ENCODE measurements at places on chromosomes 4 and X. TPM values are rescaled to one million over a fixed set of nuclear protein-coding genes. Genes with fewer than 3 reads are reported as not detected.

DNA sequence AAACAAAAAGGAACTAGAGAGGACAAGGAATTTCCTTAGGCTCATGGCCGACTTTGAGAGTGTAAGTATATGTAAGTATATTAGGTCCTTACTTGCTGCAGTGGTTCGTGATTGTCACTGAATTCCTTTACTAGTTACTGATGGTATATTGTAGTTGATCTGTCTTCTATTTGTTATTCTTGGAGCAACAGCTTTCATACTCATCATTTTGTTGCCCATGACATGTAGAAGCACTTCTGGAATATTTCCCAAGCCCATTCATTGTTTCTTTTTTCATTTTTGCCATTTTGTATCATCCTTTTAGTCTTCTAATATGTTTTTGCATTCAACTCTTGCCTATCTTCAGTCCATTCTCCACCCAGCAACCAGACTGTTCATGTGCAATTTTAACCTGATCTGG, 170.0 kb downstream of the ARHGAP10 start:
- DNase-seq, result no peak

GRCh38 chr4:139603576-139604410, 47.8 kb upstream of the SETD7 start:
- DNase-seq, result peak; percentile 76

DNA sequence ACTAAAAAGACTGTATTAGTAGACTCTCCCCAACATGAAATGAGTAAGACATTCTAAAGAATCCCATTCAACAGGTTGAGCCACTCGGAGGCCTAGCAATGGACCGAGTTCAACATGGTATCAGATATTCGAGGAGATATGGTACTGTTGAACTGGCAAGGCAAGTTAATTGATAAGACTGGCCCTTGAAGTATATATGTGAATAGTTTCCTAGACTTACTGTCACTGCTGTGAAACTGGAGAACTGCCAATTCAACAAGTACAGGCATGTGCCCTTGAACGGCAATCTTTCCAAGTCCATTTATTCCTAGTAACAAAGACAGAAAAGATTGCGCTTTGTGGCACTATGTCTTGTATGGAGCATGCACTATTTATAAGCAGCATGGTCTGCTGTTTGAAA, 24.4 kb downstream of the FAT1 start:
- peak; percentile 81 for DNase-seq

- DNase-seq, result no peak
These were observed 2.6 kb downstream of the TMEM35A start for GRCh38 chrX:101081231-101081630.

GRCh38 chrX:125398959-125399440, 79.3 kb downstream of the TEX13C start:
- DNase-seq, result no peak

DNA sequence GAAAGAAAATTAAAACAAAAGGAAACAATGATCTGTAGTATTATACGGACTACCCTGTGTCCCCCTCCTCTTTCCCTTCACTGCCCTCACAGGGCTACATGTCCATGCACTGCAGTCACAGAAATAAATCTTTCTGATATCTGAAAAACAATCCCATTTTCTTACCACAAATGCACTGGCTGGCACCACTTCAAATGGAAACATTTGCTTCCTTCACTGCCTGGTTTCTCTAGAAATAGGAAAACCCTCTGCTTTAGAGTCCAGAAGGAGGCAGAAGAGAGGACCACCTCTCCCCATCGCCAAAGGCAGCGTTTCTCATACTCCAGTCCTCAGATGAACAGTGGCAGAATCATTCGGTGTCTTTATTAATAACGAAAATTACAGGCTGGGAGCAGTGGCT, 98.2 kb downstream of the GRIA3 start:
- no peak for DNase-seq

GRCh38 chr4:153757407-153757806, 2.4 kb downstream of the RNF175 start:
- DNase-seq, result no peak

DNA sequence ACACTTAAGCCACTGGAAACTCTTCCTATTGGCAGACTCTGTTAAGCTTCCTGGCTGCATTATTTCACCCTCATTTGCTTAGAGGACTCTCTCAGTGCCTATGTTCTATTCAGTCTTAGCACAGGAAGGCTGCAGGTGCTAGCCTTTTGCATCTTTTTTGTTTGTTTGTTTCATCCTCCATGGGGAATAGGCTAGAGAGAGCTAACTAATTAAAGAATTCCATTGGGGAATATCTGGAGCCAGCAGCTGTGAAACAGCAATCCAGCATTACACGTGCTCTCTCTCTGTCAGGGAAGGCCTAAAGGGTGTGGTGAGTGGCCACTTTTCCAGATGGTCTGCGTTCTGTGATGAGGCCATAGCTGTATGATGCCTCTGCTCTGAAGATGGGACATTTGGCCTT, 633.6 kb downstream of the SPRY1 start:
- peak; percentile 84 for DNase-seq

- no peak for DNase-seq
These were observed 902.1 kb upstream of the NDST4 start for GRCh38 chr4:116015549-116015948.

DNA sequence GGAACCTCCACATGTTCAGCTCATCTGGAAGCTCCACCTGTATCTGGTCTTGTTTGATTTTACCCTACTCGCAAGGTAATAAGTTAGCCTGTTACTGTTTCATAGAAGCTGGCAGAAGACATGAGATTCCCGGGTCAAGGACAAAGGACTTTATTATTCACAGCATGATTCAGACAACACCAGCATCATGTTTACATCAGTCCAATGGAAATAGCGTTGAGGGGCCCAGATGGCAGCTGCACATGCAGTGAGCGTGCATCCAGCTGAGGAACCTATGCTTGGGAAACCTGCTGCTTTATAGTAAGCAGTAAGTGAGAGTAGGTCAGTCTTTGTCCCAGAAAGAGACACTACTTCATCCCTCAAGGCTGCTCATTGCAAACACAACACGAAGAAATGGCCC, 19.8 kb downstream of the TSPAN5 start:
- no peak for DNase-seq

Gene NXF2
- total RNA-seq, result not detected

Gene CRMP1
- 7.3 TPM for total RNA-seq

Gene PPP4R3C
- not detected for total RNA-seq

Gene ZC4H2
- 3.7 TPM for total RNA-seq

Gene RS1
- not detected for total RNA-seq
